Stimulated activated CD4-positive, alpha-beta T cell treated with anti-CD3 and anti-CD28 coated beads, Interleukin-12 subunit alpha, Interleukin-12 subunit beta, amount 100 ng/mL, for 24 hours (primary cell): ENCODE measurements at places on chromosomes 7 and 10.

GRCh38 chr10:102246261-102246660, 929 bp downstream of the GBF1 start:
- no peak for DNase-seq

GRCh38 chr7:134562136-134562535, 13.2 kb downstream of the AKR1B15 start:
- no peak for DNase-seq

DNA sequence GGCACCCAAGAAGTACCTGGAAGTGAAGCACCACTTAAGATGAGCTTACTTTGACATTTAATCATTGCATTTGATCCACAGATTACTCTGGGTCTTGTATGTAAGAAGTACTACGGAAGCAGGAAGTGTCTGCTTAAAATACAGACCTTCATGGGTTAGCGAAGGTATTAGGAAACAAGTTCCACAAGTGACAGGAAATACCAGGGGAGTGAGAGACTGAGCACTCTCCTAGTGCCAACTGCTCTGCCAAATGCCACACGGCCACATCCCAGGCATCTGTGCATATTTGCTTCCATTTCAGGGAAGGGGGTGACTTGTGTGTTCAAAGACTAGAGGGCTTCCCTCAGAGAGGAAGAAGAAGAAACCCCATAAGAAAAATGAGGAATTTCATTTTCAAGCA, 57.2 kb upstream of the ANK3 start:
- DNase-seq: no peak

GRCh38 chr10:51658000-51658399, 41.4 kb downstream of the CSTF2T start:
- no peak for DNase-seq

- no peak for DNase-seq
These were observed 79.5 kb upstream of the PRSS58 start for GRCh38 chr7:142337054-142338001.

GRCh38 chr7:42096681-42097561, 140.1 kb downstream of the GLI3 start:
- DNase-seq: no peak

DNA sequence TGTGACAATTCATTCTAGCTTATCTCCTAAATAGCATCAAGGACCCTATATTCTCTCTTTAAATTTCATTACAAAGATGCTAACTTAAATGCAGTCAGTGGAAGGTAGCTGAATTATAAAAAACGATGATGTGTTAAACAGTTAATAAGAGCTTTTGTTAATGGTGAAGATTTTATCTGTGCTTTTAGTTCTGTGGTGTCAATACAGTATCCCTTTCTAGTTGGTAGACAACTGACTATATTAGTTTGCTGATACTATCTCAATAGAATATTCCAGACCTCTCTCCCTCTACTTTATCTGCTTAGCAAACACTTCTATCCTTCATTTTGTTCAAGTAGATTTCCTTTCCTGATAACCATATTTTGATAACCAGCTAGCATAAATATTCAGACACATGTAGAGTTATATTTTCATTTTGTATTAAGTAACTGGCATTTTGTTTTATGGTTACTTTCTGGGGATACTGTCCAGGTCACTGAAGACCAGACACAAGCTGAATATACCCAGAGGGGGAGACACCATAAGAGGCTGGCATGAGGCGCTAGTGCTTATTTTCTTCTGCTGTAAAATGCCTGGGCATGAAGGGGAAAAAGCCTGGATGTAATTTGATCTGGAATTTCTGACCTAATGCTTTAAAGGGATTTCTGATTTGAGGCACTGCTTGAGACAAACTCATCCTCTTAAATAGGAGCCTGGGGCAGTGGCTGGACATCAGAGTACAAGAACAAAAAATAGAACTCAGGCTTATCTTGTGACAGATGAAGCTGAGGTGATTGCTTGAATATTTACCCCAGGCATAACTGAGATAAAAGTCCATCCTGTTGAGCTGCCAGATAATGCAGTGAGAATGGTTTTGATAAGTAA, 197.5 kb downstream of the MALRD1 start:
- no peak for DNase-seq

DNA sequence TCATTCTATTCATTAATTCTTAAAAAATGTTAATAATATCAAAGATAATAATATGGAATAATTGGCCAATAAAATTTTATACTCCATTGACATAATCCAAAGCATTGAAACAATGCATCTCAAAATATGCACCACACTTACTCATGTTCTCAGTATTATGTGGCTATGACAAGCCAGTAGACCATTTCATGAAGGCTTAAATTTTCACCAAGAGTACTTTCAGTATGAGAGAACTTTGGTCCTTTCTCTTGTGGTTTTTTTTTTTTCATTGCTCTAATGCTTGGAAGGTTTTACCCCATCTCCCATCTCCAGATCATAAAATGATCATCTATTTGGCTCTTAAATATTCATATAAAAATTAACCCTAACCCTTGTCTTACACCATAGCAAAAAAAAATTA, 45.5 kb upstream of the TMEM140 start:
- DNase-seq: no peak

DNA sequence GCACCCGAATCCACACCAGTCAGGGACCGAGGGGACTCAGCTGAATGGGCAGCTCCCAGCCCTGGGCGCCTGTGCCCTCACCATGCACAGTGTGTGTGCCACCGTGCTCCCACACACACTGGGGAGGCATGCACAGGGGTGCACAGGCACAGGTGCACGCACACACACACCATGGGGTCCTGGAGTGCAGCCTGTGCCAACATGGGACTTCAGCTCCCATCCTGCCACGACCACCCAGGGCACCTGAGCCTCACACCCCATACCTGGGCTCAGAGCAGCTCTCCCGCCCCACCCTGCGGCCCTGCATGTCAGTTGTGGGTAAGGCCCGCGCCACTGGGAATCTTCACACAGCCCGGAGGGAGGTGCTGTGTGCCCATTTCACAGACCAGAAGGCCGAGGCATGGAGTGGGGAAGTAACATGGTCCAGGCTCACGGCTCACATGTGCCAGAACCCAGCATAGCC, 8.0 kb downstream of the ELFN1 start:
- no peak for DNase-seq

DNA sequence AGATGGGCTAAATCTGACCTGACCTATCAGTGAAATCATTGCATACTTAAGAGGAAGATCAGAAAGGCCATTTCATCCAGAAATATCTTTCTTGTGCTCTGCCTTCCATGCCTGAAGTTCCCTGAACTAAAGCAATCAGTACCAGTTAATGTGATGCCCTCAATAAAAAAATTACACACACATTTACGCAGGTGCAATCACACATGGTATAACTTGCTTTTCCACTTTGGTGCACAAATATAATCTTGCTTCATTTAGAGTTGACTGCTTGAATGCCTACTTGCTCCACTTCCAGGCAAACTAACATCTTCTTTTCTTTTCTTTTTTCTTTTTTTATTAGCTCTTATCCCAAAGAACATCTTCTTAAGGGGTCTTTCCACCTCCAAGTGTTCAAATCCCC, 58.3 kb upstream of the KIF5B start:
- DNase-seq: no peak

- DNase-seq: no peak
These were observed 25.9 kb downstream of the ABRAXAS2 start for GRCh38 chr10:124827474-124827873.

- DNase-seq: no peak
These were observed 182.7 kb downstream of the CUX1 start for GRCh38 chr7:102000123-102000522.

- no peak for DNase-seq
These were observed 19.1 kb upstream of the PRKRIP1 start for GRCh38 chr7:102376964-102377466.

DNA sequence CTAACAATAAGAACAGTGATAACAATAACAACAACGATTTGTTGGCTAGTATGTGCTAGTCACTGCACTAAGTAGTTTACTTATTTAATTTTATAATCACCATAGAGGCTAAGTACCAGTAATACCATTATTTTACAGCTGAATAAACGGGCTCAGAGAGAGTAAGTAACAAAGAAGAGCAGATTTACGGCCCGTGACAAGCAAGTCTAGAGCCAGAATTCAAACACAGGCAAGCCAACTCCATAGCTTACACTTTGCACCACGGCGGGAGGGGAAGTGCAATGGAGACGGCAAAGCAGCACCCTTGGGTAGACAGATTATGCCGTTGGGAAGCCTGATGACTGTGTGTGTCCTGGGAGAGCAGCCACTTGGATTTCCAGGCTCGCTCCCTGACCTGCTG, 1.2 kb upstream of the OR6V1 start:
- DNase-seq: no peak

DNA sequence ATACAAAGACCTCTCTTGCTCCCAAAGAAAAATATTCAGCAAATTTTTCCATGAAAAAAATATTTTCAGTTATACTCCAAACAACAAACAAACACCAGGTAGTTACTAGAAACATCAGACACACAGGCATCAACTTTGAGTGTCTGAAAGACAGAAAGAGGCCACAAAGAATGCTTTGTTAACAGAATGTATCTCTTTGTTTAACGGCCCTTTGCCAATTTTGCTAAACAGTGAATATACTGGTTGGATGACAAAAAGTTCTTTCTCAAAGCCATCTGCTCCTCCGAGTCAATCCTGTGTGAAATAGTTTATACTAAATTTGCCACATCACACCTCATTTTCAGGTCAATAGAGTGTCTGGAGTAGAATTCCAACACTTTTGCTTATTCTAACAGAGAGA, 216.7 kb upstream of the PHF14 start:
- DNase-seq: no peak

- DNase-seq: no peak
These were observed 5.4 kb upstream of the HSPB1 start for GRCh38 chr7:76296743-76297740.

DNA sequence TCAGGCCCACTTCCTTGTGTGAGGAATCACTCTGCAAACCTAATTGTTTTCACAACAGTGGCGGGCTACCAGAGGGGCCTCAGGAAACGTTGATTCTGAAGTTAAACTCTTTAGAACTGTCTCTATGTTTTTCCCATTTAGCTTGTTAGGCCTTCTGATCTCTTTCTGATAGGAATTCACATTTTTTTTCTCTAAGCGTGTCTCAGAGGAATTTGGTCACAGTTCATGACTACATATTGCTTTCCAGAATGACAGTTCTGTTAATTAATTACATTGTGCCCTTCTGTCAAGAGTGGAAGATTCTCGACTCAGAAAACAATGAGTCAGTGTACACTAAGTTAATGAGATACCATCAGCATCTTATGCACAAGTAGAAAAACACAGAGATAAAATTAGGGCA, 469.2 kb upstream of the C7orf33 start:
- no peak for DNase-seq

- DNase-seq: no peak
These were observed 666.7 kb upstream of the KCND2 start for GRCh38 chr7:119606297-119606696.

DNA sequence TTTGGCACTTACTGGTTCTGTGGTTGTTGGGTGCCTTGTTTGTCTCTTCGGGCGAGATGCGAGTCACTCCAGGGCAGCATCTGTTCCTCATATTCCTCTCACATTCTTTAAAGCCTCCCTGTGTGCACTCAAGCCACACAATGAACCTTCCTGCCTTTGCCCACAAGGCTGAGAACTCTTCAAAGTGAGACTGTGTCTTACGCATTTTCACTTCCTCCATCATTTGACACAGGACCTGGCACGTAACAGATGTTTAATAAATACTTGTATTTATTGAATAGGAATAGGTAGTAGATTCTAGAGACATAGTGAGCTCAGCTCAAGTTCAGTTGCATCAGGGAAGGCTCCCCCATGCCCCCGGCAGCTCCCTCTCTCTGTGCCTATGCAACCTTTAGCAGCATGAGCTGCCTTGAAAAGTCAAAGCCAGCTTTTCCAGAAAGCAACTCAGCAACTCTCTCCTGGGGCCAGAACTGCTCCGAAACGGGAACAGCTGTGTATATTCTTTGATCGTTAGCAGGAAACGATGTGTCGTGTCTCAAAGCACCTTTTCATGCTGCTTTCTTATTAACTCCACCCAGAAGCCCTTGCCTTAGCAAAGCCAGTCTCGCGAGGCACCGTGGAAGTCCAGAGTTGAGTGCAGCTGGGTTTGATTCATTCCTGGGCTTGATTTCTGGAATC, 97.5 kb downstream of the PFKFB3 start:
- peak; percentile 25 for DNase-seq

DNA sequence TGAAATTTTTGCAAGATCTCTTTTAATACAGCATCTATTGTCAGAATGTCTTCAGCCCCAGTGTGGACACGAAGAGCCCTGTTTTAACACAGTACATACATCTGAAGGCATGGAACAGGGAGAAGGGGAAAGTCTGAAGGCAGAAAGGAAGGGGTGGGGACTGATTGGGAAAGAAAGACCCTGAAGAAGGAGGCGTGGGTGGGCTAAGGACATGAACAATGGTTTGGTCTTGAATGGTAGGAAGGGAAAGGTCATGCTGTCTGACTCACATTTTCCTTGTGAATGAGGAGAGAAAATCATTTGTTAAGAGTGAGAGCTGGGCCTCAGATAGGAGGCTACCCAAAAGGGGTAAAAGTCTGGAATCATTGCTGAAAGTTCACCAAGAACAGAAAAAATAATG, 297.1 kb downstream of the GALNT17 start:
- DNase-seq: no peak

DNA sequence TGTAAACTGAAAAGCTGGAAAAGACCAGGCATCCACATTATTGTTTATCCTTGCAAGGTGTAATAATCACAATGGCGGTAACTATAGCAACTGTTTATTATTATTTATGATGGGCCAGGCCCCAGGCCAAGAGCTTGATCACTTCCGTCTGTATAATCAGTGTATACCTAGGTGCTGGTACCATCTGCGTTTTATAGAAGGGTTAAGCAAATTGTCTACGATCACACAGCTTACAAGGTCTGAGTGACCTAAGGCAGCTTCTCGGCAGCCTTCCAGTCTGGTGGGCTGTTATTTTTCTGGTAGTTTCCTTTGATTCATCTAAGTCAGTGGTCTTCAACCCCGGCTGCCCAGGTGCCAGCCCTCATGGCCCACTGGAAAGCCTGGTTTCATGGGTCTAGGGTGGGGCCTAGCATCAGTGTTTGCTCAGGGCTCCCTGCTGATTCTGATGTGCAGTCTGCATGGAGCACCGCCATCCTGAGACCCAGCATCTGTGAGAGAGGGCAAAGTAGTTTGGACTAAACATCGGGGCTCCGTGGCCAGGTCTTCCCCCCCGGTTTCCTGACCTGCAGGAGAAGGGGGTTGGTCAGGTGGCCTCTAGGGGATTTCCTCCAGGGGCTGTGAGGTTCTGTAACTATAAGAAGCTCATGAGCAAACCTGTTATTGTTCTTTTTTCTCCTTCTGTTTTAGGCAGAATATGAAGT, 146.4 kb downstream of the RGS10 start:
- no peak for DNase-seq

DNA sequence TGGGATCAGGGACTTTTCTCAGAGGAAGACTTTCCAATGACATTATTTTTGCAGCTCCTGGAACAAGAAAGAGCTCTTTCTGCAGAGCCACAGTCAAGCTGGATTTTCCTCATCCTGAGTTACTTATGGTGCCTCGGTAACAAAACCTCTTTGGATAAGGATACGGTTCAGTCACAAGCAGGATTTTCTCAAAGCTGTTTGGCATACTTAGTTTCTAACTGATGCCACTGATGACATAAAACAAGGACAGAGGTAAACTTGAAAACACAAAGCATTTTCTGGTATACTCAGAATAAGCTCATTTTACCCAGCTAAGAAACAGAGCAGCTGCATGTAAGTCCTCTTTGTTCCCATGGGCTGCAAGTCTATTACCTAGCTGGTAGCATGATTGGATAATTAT, 340.9 kb upstream of the MEOX2 start:
- DNase-seq: no peak

- DNase-seq: no peak
These were observed 101.5 kb upstream of the PODXL start for GRCh38 chr7:131657881-131658280.

GRCh38 chr10:33521062-33521461, 186.6 kb upstream of the NRP1 start:
- DNase-seq: no peak
